Activated naive CD4-positive, alpha-beta T cell treated with anti-CD3 and anti-CD28 coated beads for 36 hours (primary cell): ENCODE measurements at places on chromosomes 16 and 17. TPM values are rescaled to one million over a fixed set of nuclear protein-coding genes. Genes with fewer than 3 reads are reported as not detected.

The BCO1 gene
- not detected for total RNA-seq

The TMEM92 gene
- total RNA-seq = not detected

DNA sequence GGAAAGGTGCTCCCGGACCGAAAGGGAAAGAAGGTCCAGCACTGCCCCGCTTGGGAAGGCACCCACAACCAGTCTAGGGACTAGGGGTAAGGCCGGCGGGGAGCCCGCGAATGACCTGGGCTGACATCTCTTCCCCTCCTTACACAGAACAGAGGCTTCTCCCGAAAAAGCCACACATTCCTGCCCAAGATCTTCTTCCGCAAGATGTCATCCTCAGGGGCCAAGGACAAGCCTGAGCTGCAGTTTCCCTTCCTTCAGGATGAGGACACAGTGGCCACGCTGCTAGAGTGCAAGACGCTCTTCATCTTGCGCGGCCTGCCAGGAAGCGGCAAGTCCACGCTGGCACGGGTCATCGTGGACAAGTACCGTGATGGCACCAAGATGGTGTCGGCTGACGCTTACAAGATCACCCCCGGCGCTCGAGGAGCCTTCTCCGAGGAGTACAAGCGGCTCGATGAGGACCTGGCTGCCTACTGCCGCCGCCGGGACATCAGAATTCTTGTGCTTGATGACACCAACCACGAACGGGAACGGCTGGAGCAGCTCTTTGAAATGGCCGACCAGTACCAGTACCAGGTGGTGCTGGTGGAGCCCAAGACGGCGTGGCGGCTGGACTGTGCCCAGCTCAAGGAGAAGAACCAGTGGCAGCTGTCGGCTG is 1.5 kb downstream of the CNP start:
- H3K27ac ChIP-seq = peak overlapping the region; percentile 86
- H3K36me3 ChIP-seq = peaks cover 21% of the 10 kb centered on the region
- H3K4me1 ChIP-seq = peaks cover 44% of the 10 kb centered on the region
- DNase-seq = no peak

The KRTAP16-1 gene
- 0.15 TPM for total RNA-seq

- DNase-seq = no peak
- peaks cover 9% of the 10 kb centered on the region for H3K4me1 ChIP-seq
- H3K27me3 ChIP-seq = no peaks in the 10 kb centered on the region
- H3K36me3 ChIP-seq = no peaks in the 10 kb centered on the region
- no peak overlapping the region for H3K4me3 ChIP-seq
- H3K27ac ChIP-seq = no peak overlapping the region
These were observed 46.9 kb downstream of the AXIN2 start for GRCh38 chr17:65514541-65514940.

DNA sequence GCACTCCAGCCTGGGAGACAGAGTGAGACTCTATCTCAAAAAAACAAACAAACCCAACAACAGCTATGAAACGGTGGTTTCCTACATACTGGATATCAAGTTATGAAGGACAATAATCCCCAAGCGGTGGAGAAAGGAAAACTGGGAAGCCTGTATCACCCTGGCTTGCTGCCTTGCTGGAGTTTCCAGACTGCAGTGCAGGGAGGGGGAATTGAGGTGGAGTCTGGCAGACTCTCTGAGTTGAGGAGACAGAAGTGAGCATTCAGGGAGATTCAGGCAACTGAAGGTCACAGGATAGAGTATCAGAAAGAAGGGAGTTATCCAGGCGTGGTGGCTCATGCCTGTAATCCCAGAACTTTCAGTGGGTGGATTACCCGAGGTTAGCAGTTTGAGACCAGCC is 11.9 kb downstream of the QRICH2 start:
- H3K4me1 ChIP-seq = peaks cover 2% of the 10 kb centered on the region
- H3K27ac ChIP-seq = no peak overlapping the region
- H3K27me3 ChIP-seq = no peaks in the 10 kb centered on the region
- no peaks in the 10 kb centered on the region for H3K36me3 ChIP-seq
- DNase-seq = no peak

The C16orf54 gene
- total RNA-seq = 11.4 TPM

DNA sequence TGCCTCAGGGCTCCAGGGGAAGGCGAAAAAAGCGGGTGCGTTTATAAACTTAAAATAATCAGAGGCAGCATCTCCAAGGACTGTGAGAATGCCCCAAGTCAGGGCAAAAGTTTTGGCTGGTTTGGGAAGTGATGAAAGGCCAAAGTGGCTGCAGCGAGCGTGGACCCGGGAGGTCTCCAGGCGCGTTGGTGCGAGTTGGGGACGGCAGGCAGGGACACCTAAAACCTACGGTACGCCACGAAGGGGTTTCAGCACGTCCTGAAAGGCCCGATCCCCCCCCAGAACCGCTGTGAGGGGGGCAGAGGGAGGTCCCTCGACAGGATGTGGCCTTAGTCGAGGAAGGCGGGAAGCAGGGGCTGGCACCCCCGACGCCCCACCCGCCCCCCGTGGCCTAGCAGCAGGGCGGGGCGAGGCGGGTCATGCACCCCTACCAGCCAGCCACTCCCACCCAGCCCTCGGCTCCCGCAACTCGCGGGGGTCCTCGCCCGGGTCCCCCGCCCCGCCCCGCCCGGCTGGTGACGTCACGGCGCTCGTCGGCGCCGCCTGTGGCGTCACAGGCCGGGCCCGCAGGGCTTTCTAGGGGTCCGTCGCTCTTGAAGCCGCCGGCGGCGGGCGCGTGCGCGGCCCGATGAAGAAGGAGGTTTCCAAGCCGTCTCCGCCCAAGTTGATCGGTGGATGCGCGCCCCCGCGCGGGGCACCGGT is at the start of gene MYCBPAP:
TSS of gene MYCBPAP (plus strand) at position 569 of the 702 bp plus-strand sequence. CDS start 236 bp downstream, outside the sequence.
- H3K27me3 ChIP-seq = no peaks in the 10 kb centered on the region
- DNase-seq = peak; percentile 88
- peaks cover 51% of the 10 kb centered on the region for H3K4me1 ChIP-seq
- H3K4me3 ChIP-seq = peak within 1 kb of the TSS; percentile 82

DNA sequence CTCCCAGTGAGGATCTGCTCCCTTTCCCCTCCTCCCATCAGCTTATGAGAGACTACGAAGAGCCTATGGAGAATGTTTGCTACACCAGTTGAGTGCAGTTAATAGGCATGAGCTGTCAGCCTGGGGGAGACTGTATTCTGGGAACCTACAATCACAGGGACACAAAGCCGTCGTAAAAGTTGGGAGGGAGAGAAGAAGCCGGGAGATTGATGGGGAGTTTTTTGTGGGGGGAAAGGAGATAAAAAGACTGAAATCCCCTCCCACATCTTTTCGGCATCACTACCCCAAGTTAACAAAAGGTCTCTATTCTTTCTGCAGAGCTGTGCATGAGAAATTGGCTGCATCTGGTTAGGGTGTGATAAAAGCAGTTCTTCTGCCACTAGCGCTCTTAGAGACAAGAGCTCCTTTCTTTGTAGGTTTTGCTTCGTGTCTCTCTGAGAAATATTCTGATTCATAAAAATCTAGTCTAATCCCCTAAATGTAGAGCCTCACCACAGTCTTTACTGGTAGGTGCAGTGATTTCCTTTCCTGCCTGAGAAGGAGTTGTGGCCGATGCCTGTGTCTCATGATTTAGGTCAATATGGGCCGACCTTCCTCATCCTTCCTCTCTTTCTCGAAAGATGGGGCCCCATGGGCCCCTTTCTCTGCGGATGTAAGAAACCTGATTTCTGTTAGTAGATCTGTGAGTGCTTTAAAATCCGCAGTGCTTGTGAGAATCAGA is 77.4 kb downstream of the BPTF start:
- no peaks in the 10 kb centered on the region for H3K27me3 ChIP-seq
- DNase-seq = no peak
- peaks cover 17% of the 10 kb centered on the region for H3K36me3 ChIP-seq
- H3K27ac ChIP-seq = no peak overlapping the region

The SPATA33 gene
- 7.0 TPM for total RNA-seq

- peaks cover 25% of the 10 kb centered on the region for H3K4me1 ChIP-seq
- no peak overlapping the region for H3K4me3 ChIP-seq
- H3K27me3 ChIP-seq = no peaks in the 10 kb centered on the region
- no peak overlapping the region for H3K27ac ChIP-seq
These were observed 6.2 kb upstream of the CASC3 start for GRCh38 chr17:40134184-40134583.

- no peaks in the 10 kb centered on the region for H3K4me1 ChIP-seq
- no peak overlapping the region for H3K27ac ChIP-seq
- no peaks in the 10 kb centered on the region for H3K36me3 ChIP-seq
- no peaks in the 10 kb centered on the region for H3K27me3 ChIP-seq
These were observed 868.8 kb downstream of the CDH11 start for GRCh38 chr16:64253096-64253495.

The LDAF1 gene
- total RNA-seq = 14.5 TPM

GRCh38 chr17:10646392-10646990 is 10.6 kb downstream of the MYH3 start:
- no peaks in the 10 kb centered on the region for H3K4me1 ChIP-seq
- peaks cover 18% of the 10 kb centered on the region for H3K36me3 ChIP-seq
- no peak overlapping the region for H3K4me3 ChIP-seq
- DNase-seq = peak; percentile 85

DNA sequence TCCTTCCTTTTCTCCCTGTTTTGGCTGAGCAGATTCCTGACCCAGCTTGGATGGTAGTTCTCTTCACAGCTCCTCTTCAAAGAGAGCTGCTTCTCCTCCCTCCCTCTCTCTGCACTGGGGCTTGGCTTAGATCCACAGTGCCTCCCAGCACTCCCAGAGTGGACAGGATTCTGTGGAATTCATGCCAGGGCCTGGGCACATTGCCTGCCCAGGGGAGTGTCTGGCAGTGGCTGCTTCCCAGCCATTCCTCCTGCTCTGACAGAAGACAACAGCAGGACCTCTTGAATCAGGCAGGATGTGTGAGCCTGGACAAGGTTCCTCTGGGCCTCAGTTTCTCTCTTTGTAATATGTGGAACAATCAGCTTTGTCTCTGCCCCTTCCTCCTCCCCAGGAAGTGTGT is 4.5 kb upstream of the MMP28 start:
- H3K4me1 ChIP-seq = peaks cover 41% of the 10 kb centered on the region
- no peaks in the 10 kb centered on the region for H3K36me3 ChIP-seq
- no peak for DNase-seq
- no peak overlapping the region for H3K27ac ChIP-seq

The TIGD7 gene
- 4.1 TPM for total RNA-seq

DNA sequence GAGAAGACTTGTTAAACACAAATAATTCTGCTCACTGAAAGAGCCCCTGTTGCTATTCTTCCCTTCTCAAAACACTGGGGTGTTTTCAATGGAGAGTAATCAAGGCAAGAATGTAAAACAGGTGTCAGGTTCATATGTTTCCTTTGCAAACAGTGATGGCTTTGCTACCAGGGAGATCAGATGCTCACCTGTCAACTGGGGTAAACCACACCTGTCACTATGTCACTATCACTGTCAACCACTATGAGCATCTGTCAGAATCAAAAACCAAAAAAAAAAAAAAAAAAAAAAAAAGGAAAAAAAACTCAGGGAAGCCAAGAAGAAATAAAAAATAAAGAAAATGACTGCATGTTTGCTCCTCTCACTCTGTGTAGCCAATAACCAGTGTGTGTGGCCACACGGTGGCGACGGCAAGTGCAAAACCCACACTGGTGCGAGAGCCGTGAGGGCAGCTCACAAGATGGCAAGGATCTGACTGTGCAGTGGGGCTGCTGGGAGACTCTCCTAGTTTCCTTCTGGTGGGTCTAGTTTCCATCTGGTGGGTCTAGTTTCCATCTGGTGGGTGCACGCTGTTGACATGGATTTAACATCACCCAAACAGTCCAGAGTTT is 22.7 kb downstream of the USP22 start:
- no peaks in the 10 kb centered on the region for H3K27me3 ChIP-seq
- H3K36me3 ChIP-seq = peaks cover 63% of the 10 kb centered on the region
- no peak overlapping the region for H3K27ac ChIP-seq
- DNase-seq = peak; percentile 45

- H3K4me3 ChIP-seq = no peak overlapping the region
- no peaks in the 10 kb centered on the region for H3K27me3 ChIP-seq
- H3K27ac ChIP-seq = no peak overlapping the region
- H3K4me1 ChIP-seq = no peaks in the 10 kb centered on the region
These were observed 19.6 kb upstream of the P2RX1 start for GRCh38 chr17:3935825-3936355.

The TEFM gene
- 8.6 TPM for total RNA-seq

DNA sequence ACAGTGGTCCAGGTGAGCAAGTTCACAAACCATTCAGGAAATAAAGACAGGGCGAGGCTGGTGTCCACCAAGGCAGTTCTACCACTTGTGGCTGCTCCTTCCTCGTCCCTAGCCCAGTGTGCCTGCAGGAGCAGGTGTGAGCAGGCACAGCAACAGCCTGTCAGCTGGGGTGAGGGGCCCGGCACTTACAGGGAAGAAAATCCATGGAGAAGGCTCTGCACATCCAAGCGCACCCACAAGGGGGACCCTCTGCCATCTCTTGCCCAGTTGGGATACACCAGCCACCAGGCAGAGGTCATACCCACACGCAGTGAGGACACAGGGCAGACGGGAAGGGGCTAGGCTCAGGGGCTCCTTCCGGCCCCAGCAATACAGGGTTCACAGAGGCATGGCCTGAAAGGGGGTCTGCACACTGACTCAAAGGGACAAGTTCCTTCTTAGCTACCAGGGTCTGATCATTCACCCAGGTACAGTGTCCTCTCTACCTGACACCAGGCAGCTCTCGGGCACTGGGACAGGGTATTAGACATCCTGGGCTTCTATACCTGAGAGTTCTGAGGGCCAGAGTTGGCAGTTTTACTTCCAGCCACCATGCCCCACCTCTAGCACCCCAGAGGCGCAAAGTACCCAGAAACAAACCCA is 27.0 kb downstream of the CDIP1 start:
- H3K27ac ChIP-seq = no peak overlapping the region
- no peaks in the 10 kb centered on the region for H3K27me3 ChIP-seq
- DNase-seq = peak; percentile 36
- no peak overlapping the region for H3K4me3 ChIP-seq

The EVPLL gene
- total RNA-seq = not detected

The TPSB2 gene
- not detected for total RNA-seq

- H3K27ac ChIP-seq = no peak overlapping the region
- H3K36me3 ChIP-seq = no peaks in the 10 kb centered on the region
- no peaks in the 10 kb centered on the region for H3K4me1 ChIP-seq
- DNase-seq = no peak
- H3K4me3 ChIP-seq = no peak overlapping the region
- peaks cover 4% of the 10 kb centered on the region for H3K27me3 ChIP-seq
These were observed 204.9 kb downstream of the MAF start for GRCh38 chr16:79395591-79395990.

- no peak overlapping the region for H3K4me3 ChIP-seq
- H3K27ac ChIP-seq = no peak overlapping the region
- no peak for DNase-seq
- H3K27me3 ChIP-seq = no peaks in the 10 kb centered on the region
- no peaks in the 10 kb centered on the region for H3K36me3 ChIP-seq
- H3K4me1 ChIP-seq = peaks cover 5% of the 10 kb centered on the region
These were observed 412.3 kb downstream of the MAF start for GRCh38 chr16:79188115-79188738.

The MYO15B gene
- 24.6 TPM for total RNA-seq

GRCh38 chr16:82857693-82858365 is 231.1 kb downstream of the CDH13 start:
- no peak for DNase-seq
- no peak overlapping the region for H3K27ac ChIP-seq
- no peaks in the 10 kb centered on the region for H3K4me1 ChIP-seq
- no peak overlapping the region for H3K4me3 ChIP-seq

GRCh38 chr17:57422574-57423164 is 166.3 kb downstream of the MSI2 start:
- peaks cover 36% of the 10 kb centered on the region for H3K4me1 ChIP-seq
- no peak for DNase-seq
- H3K4me3 ChIP-seq = no peak overlapping the region

The CCT6B gene
- 1.5 TPM for total RNA-seq
